Small intestine (tissue), 16 donors: ENCODE measurements at places on chromosomes 11 and 22. TPM values are rescaled to one million over a fixed set of nuclear protein-coding genes. Genes with fewer than 3 reads are reported as not detected.

HBG1 gene
- polyA plus RNA-seq, result 2.5 TPM

LIF gene
- polyA plus RNA-seq, result 7.7 TPM

NECTIN1 gene
- 19.7 TPM for polyA plus RNA-seq

SAA2 gene
- polyA plus RNA-seq, result 4.9 TPM

CRACR2B gene
- 88.8 TPM for polyA plus RNA-seq

HBG2 gene
- not detected for polyA plus RNA-seq

OR51A7 gene
- polyA plus RNA-seq, result not detected

PPFIBP2 gene
- polyA plus RNA-seq, result 26.5 TPM

SMIM35 gene
- not detected for polyA plus RNA-seq

RPL27A gene
- 4,316 TPM for polyA plus RNA-seq

CSRP3 gene
- 1.3 TPM for polyA plus RNA-seq

APOL6 gene
- 11.3 TPM for polyA plus RNA-seq

UPK3A gene
- 0.36 TPM for polyA plus RNA-seq

SCGB1D2 gene
- not detected for polyA plus RNA-seq

APOBEC3H gene
- not detected for polyA plus RNA-seq

DTX4 gene
- polyA plus RNA-seq, result 23.8 TPM

ANO3 gene
- polyA plus RNA-seq, result 0.09 TPM

PHETA2 gene
- 11.6 TPM for polyA plus RNA-seq

CHRM4 gene
- polyA plus RNA-seq, result 7.8 TPM

CLDN5 gene
- 3.1 TPM for polyA plus RNA-seq
